ENCODE measurements at places on chromosomes 4 and X. TPM values are rescaled to one million over a fixed set of nuclear protein-coding genes. Genes with fewer than 3 reads are reported as not detected.

FAM47C gene
- total RNA-seq = not detected

BGN gene
- total RNA-seq = 10.5 TPM

MED28 gene
- total RNA-seq = 6.2 TPM

RPL39 gene
- 2,273 TPM for total RNA-seq

CSN1S1 gene
- not detected for total RNA-seq

RAI2 gene
- total RNA-seq = not detected

PRKG2 gene
- total RNA-seq = 0.15 TPM

GUCY1B1 gene
- total RNA-seq = 0.38 TPM

All from smooth muscle cell of the coronary artery (primary cell).